ENCODE measurements at places on chromosomes 7 and 10.

GRCh38 chr7:39926111-39926510 lies 23.9 kb upstream of the CDK13 start:
- no peak for DNase-seq

DNA sequence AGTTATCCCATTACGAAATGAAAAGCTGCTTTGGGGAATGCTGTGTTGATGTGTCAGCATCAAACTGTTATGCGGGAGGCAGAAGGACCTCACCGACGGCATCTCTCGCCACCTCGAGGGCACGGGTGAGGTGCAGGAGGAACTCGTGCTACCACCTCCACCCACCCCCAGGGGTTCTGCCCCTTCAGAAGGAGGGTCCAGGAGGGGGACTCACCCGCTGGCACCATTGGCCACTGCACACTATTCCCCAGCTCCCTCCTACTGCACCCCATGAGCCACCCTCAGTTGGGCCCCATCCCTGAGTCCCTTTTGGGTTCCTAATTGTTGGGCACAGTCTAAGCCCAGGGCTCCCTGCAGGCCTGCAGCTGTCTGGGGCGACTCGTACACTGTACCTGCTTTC lies 236.6 kb downstream of the PTPRN2 start:
- DNase-seq = no peak

GRCh38 chr10:9209105-9209798 lies 1154.8 kb downstream of the GATA3 start:
- peak; percentile 80 for DNase-seq

GRCh38 chr7:18740579-18740988 lies 245.0 kb downstream of the HDAC9 start:
- no peak for DNase-seq

GRCh38 chr10:17805921-17806577 lies 3.1 kb upstream of the MRC1 start:
- peak; percentile 28 for DNase-seq

GRCh38 chr7:80087051-80087770 lies 47.4 kb upstream of the GNAI1 start:
- peak; percentile 4 for DNase-seq

DNA sequence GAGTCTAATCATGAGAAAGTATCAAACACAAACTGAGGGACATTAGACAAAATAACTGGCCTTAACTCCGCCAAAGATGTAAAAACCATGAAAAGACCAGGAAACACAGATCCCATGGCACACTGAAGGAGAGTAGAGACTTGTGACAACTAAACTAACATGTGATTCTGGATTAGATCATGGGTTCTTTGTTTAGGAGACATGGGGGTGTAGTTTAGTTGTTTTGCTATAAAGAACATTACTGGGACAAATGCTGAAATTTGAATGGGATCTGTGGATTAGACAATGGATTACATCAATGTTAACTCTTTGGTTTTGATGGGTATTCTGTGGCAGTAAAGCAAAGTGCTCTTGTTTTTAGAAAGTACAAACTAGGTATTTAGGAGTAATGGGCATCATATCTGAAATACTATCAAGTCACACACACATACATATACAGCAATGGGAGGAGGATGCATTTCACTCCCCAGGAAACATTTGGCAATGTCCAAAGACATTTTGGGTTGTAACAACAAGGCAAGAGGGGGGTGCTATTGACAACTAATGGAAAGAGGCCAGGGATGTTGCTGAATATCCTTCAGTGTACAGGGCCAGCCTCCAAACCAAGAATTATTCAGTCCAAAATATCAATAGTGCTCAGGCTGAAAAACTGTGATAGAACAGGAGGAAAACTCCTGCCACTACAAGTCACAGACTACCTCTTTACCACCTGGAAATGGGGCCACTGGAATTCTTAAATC lies 32.4 kb downstream of the WAPL start:
- DNase-seq = no peak

- no peak for DNase-seq
These were observed 58.7 kb upstream of the BTRC start for GRCh38 chr10:101295261-101295660.

DNA sequence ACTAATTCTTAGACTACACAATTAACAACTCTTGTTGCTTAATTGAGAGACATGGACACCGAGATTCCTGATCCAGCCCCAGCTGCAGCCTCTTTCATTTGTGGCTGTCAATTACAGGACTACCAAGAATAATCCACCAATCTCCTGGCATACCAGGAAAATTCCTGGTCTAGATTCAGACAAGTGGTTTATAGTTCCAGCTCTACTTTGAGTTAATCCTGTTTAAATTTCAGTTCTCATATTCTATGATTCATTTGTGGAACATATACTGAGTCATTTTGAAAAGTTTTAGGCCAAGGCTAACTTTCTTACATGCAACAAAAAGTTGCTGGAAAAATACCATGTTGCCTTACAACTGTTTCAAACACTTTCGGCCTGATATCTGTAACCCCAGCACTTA lies 253.5 kb downstream of the MAGI2 start:
- no peak for DNase-seq

DNA sequence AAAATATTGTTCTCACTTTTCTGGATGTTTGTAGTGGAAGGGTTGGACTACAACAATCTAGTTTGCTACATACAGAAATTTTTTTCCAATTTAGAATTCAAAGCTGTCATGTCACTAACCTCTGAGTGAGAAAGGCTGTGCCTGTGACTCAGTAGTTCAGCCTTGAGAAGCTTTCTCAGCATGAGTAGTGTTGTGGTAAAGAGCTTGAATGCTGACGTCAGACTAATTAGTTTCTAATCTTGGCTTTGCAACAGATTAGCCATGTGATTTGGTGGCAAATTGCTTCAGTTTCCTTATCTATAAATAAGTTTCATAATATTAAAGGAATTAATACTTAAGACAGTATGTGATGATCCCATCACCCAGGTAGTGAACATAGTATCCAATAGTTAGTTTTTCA lies 83.8 kb downstream of the ABCA13 start:
- DNase-seq = peak; percentile 7

DNA sequence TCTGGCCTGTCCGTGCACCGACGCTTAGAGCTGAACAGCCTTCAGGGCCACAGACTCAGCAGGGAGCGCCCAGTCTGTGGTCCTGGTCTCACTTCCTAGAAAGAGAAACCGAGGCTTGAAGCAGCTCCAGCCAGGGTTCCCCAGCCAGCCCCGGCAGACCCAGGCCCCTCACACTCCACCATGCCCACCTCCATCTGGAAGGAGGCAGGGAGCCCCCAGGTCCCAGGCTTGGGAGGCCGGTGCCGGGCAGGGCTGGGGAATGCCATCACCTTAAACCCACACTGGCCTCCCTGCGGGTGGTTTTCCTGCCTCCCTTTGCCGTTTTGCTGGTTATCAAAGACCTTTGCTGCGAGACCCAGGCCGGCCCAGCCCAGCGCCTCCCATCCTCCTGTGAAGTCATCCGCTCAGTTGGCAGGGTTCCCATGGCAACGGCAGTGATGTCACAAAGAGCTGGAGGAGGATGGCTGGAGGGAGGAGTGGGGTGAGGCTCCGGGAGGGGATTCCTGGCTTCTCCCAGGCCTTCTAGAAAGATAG lies 24.0 kb downstream of the ELFN1 start:
- peak; percentile 95 for DNase-seq

- DNase-seq = peak; percentile 53
These were observed 876 bp downstream of the GNAI1 start for GRCh38 chr7:80135309-80136104.

GRCh38 chr7:55969391-55969790 lies 5.0 kb downstream of the NIPSNAP2 start:
- no peak for DNase-seq

GRCh38 chr10:131113709-131114291 lies 197.7 kb downstream of the TCERG1L start:
- no peak for DNase-seq

GRCh38 chr10:125578658-125579315 lies 104.2 kb downstream of the TEX36 start:
- no peak for DNase-seq

- no peak for DNase-seq
These were observed 110.4 kb downstream of the RNF216 start for GRCh38 chr7:5671046-5671445.

DNA sequence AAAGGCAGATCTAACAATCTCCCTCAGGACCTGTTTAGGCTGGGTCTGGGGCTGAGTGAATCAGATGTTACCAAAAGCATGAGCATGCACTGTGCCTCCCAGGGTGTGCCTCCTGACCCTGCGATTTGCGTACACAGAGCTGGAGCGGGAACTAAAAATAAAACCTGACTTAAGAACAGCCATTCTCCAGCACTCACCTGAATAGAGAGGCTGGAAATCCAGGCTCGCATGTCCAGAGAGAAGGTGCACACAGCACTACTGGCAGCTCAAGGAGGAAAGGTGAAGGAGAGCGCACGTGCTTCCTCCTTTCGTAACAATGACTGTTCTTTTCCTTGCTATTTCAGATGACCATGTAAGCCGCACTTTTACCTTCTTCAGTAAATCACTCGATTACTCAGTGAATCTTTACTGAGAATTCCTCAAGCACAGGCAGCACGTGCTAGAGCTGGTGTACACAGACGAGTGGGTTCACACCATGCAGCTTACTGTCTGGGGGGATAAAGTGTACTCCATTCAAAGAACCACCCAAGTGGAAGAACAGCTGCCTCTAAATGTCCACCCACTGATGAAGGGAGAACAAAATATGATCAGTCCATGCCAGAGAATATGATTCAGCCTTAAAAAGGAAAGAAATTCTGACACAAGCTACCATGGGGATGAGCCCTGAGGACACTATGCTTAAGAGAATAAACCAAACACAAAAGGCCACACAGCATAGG lies 45.6 kb downstream of the SFMBT2 start:
- no peak for DNase-seq

GRCh38 chr10:33093362-33093761 lies 135.3 kb upstream of the ITGB1 start:
- no peak for DNase-seq

GRCh38 chr7:118075936-118076335 lies 108.0 kb upstream of the LSM8 start:
- DNase-seq = no peak

- no peak for DNase-seq
These were observed 44.0 kb upstream of the COL1A2 start for GRCh38 chr7:94350734-94351133.

DNA sequence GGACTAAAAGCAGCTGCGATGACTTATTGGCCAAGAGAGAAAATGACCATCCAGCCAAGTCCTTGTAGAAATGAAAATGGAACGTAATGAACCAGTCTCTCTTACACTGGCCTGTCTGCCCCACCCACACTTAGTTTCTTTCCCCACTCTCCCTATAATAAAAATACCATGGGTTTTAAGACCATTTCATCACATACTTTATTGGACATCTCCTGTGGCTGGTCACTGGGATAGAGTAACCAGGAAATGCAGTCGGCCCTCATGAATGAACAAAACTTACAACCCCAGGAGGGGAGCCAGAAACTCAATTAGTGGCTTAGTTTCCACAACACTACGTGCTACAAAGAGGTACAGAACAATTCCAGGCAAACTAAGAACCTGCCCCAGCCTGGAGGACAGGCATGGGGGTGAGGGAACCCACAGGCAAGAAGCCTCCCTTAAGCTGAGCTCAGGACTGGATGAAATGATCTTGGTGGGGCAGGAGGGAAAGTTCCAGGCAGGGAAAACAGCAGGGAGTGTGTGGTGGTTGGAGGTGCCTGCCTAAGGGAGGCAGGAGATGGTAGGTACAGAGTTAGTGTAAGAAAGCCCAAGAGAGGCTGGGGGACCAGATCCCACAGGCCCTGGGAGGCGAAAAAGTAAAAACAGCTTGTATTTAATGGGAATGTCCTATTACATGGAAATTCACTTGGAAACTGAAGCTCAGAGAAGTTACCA lies 29.6 kb downstream of the MKI67 start:
- no peak for DNase-seq

GRCh38 chr7:75650062-75650461 lies 88.7 kb downstream of the HIP1 start:
- DNase-seq = peak; percentile 53

DNA sequence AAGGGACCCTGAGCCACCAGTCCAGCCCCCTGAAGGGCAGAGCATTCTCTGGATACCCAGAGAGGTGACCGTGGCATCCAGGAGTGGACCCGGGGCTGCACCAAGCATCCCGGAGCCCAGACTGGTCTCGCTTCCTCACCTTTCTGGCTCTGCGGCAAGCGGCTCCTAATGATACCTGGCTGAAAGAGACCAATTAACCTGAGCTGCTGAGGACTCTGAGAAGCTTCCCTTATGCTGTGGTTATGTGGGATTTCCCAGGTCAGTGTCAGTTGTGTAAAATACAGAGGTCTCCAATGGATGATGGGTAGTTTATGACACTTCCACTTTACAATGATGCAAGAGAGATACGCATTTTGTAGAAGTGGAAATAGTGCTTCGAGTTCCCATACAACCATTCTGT lies 51.5 kb downstream of the PFKFB3 start:
- no peak for DNase-seq

DNA sequence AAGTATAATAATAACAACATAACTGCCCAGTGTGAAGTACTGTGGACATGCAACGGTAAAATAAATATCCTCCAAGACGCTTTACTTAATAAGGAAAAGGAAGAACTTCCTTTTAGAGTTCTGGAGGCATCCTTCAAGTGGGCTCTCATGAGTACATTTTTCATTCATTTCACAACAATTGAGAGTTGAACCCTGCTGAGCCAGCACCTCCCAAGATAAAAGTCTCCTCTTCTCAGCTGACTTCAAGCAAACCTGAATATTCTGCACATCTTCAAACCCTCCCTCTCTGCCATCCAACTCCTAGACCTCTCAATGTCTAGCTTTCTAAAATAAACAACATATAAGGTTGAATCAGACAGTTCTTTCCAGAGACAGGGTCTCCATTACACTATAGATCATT lies 7.5 kb downstream of the CCDC71L start:
- DNase-seq = no peak

DNA sequence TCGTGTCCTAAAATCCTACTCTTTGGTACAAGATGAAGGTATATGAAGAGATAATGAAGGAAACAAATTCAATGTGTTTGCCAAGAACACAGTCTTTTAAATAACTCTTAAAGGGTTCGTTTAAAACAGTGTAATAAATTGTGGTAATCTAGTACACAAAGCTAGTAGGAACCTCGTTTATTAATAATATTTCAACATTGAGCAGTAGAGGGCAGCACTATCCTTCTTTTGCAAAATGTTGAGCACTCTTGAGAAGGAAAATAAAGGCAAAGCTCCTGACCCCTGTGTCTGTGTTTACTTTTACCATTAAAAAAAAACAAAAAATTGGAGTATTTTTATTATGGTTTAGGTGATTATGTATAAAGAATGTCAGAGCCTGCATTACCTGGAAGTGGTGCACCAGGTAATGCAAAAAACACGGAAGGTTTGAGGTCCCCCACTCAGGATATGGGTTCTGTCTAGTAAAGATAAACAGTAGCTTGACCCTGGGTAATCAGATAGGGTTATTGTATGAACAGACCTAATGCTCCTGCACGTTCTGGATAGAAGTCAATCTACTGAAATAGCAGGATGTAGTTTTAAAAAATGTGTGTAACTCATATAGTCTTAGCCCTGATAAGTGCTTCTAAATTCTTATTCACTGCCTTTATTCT lies 5.7 kb upstream of the GOT1 start:
- peak; percentile 42 for DNase-seq

GRCh38 chr10:23556727-23557440 lies 118.0 kb downstream of the OTUD1 start:
- no peak for DNase-seq

- no peak for DNase-seq
These were observed 588.6 kb downstream of the NRG3 start for GRCh38 chr10:82463614-82464013.

All from mesendoderm (in vitro differentiated cells).